ENCODE measurements at places on chromosomes 16 and 17. TPM values are rescaled to one million over a fixed set of nuclear protein-coding genes. Genes with fewer than 3 reads are reported as not detected.

DNA sequence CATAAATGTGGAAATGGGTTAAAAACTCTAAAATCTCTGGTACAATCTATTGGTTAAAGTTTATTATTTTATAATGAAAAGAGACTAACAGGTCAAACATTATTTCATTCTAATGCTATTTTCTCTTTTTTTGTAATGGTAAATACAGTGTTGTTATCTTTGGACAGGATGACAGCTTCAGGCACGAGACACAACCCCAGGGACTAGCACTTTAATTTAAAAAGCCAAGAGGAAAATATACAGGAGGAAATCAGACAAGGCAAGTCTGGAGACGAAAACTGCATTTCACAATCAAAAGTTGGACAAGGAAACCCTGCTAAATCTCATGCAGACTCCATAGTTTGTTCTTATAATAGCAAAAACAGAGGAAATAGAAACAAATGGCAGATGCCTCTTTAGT, 589.1 kb upstream of the CDH8 start:
- no peaks in the 10 kb centered on the region for H3K27me3 ChIP-seq
- H3K4me1 ChIP-seq, result no peaks in the 10 kb centered on the region
- no peak for DNase-seq
- H3K36me3 ChIP-seq, result no peaks in the 10 kb centered on the region

DNA sequence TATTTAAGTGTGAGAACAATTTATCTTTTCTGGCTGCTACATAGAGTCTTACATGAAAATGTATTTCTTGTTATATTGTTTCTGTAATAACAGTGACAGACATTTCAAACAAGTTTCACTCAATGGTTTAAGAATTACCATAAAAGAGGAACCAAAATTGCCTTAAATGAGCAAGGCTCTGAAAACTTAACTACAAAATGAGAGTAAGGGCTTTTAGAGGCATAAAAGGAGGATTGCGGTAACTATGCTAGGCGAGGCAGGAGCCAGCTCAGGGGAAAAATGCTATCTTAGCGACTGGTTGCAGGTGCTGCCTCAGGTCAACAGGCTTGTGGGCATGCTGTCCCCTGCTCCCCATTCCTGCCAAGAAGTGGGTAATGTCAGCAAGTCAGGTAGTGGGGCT, 81.7 kb upstream of the MSI2 start:
- H3K4me3 ChIP-seq, result no peak overlapping the region
- DNase-seq, result no peak
- H3K36me3 ChIP-seq, result no peaks in the 10 kb centered on the region
- H3K27me3 ChIP-seq, result peaks cover 28% of the 10 kb centered on the region

GRCh38 chr16:65757064-65757463, 609.4 kb upstream of the CDH5 start:
- no peak overlapping the region for H3K4me3 ChIP-seq
- no peak for DNase-seq
- no peaks in the 10 kb centered on the region for H3K27me3 ChIP-seq
- H3K27ac ChIP-seq, result no peak overlapping the region
- H3K36me3 ChIP-seq, result no peaks in the 10 kb centered on the region
- H3K4me1 ChIP-seq, result no peaks in the 10 kb centered on the region

DNA sequence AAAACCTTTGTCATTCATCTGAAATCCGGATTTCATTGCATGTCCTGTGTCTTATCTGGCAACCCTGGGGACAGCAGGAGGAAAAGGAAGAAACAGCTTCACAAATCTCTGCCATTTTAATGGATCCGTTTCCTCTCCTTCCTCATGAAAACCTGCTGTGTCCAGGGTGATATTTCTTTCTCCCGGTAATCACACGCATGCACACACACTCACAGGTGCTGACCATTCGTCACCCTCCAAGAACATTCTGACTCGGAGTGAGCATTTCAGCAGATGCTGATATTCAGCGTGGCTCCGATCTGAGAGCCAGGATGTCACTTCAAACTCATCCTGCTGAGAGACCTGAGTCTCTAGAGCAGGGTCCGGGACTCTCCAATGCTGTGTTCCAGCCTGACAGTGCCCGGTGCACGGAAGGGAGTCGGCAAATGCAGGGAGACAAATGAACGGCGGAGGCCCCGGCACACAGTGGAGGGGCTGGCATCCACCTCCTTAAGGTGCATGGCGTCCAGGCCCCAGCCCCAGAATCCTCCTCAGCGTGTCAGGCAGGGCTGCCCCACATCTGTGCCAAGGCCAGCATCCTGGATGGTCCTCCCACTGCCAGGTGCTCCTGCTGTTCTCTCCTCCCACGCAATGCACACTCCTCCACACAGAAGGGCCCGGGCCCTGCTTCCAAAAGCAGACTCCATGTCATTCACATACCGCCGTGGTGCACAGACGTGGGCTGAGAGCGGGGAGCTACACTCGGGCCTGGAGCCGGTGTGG, 70.7 kb downstream of the RBFOX3 start:
- H3K27me3 ChIP-seq, result peaks cover 17% of the 10 kb centered on the region
- H3K36me3 ChIP-seq, result no peaks in the 10 kb centered on the region
- H3K4me1 ChIP-seq, result no peaks in the 10 kb centered on the region

- H3K36me3 ChIP-seq, result no peaks in the 10 kb centered on the region
- no peak overlapping the region for H3K4me3 ChIP-seq
- no peak for DNase-seq
- no peak overlapping the region for H3K27ac ChIP-seq
- H3K27me3 ChIP-seq, result peaks cover 28% of the 10 kb centered on the region
Measured at GRCh38 chr16:85166281-85166680, 54.0 kb upstream of the CIBAR2 start.

DNA sequence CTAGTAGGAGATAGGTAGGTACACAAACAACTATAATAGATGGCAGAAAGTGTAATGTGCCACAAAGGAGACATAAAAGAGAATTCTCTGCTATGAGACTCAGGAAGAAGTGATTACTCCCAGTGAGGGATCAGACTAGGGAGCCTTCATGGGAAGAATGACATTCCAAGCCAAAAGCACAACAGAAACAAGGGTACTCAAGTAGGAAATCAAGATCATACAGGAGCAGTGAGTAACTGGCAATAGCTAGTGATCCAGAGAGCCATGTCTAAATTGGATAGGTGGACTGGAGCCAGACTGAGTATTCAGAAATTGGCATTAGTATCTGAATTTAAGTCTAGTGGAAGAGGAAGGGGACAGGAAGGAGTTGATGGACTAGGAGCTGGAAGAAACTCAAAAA, 10.7 kb downstream of the RFFL start:
- peaks cover 5% of the 10 kb centered on the region for H3K36me3 ChIP-seq
- H3K27me3 ChIP-seq, result no peaks in the 10 kb centered on the region
- no peak for DNase-seq
- no peak overlapping the region for H3K4me3 ChIP-seq
- H3K4me1 ChIP-seq, result peaks cover 68% of the 10 kb centered on the region

DNA sequence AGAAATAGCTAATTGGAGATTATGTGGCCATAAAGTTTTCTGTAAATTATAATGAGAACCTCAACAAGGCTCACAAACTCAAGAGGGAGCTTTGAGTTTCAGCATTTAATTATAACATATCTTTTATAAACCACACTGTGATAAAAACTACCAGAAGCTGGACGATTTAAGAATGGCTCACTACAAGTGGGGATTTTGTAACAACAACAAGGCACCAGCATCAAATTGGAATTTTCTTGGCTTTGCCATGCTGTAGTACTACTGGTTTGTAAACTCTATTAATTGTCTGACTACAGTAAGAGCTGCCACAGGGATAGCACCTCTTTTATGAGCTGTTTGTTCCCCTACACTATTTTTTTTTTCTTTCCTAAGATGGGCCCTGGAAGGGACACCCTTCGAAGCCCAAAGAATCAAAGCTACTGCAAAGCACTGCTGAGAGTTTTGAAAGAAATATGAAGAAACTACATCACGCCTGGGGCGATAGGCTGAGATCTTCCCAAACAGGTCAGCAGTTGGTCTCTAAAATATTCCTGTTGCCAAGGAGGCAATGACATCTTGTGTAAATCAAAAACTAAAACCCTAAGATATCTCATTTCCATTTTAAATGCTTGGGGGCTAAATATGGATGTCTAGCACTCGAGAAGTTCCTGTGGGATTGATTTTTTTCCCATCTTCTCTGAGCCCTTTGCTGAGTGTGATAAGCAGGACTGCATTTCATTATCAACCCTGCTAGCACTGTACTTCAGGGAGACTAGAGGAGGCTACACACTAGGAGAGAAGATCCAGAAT, 40.9 kb downstream of the SKAP1 start:
- peaks cover 33% of the 10 kb centered on the region for H3K36me3 ChIP-seq
- no peak overlapping the region for H3K4me3 ChIP-seq
- DNase-seq, result no peak
- H3K27ac ChIP-seq, result no peak overlapping the region
- H3K4me1 ChIP-seq, result peaks cover 53% of the 10 kb centered on the region

- H3K4me1 ChIP-seq, result no peaks in the 10 kb centered on the region
- DNase-seq, result no peak
- H3K27me3 ChIP-seq, result peaks cover 32% of the 10 kb centered on the region
Measured at GRCh38 chr16:19169082-19169639, 1.1 kb downstream of the SYT17 start.

- peak; percentile 15 for DNase-seq
- no peak overlapping the region for H3K4me3 ChIP-seq
- peaks cover 9% of the 10 kb centered on the region for H3K27me3 ChIP-seq
- H3K36me3 ChIP-seq, result no peaks in the 10 kb centered on the region
- no peaks in the 10 kb centered on the region for H3K4me1 ChIP-seq
Measured at GRCh38 chr16:82603784-82604411, 22.9 kb upstream of the CDH13 start.

DNA sequence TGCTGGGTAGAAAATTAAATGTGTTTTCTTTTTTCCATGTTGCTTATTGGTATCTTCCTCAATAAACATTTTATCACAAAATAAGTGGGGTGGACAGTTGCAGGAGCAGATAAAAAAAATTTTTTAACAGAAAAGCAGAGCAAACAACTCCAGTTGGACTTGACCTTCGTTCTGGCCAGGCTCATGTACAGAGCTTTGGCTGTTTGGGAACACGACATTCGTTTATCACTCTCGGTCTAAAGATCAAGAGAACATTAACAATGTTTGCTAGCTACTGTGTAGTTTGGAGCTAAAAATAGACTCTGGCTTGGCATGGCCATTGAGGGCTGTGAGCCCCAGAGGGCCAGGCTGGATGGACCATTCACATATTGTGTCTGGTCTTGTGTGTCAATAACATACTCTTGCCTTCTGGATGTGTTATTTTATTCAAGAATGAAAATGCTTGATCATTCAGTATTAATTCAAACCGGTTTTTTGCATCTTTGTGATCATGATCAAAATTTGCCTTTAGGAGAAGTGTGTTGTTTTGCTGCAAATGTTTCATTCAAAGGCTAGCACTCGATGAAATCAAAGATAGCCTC, 56.6 kb downstream of the TMEM186 start:
- no peaks in the 10 kb centered on the region for H3K27me3 ChIP-seq
- no peaks in the 10 kb centered on the region for H3K4me1 ChIP-seq

- no peaks in the 10 kb centered on the region for H3K36me3 ChIP-seq
- H3K4me3 ChIP-seq, result no peak overlapping the region
- H3K27me3 ChIP-seq, result peaks cover 42% of the 10 kb centered on the region
Measured at GRCh38 chr16:85879975-85880831, 18.8 kb upstream of the IRF8 start.

- H3K27me3 ChIP-seq, result no peaks in the 10 kb centered on the region
- peaks cover 6% of the 10 kb centered on the region for H3K36me3 ChIP-seq
- no peak overlapping the region for H3K27ac ChIP-seq
- no peak overlapping the region for H3K4me3 ChIP-seq
- DNase-seq, result no peak
Measured at GRCh38 chr17:31286587-31286986, 10.5 kb downstream of the OMG start.

DNA sequence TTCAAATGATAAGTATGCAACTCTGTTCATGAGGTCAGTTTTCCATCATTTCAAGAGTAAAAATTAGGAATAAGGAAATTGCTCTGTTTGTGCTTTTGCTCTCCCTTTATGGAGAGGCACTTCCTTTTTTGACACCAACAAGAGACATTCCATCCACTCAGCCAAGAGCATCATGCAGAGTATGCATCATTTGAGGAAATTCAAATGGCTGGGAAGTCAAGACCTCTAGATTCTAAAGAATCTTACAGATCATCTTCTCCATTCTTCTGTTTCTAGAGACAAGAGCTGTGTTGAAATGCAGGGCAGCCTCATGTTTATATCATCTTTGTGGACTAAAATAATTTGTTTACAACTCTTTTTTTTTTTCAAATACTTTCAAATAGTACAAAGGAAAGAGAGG, 669.4 kb downstream of the CDH11 start:
- no peak overlapping the region for H3K4me3 ChIP-seq
- no peaks in the 10 kb centered on the region for H3K27me3 ChIP-seq
- H3K4me1 ChIP-seq, result no peaks in the 10 kb centered on the region
- no peak for DNase-seq
- no peak overlapping the region for H3K27ac ChIP-seq

DNA sequence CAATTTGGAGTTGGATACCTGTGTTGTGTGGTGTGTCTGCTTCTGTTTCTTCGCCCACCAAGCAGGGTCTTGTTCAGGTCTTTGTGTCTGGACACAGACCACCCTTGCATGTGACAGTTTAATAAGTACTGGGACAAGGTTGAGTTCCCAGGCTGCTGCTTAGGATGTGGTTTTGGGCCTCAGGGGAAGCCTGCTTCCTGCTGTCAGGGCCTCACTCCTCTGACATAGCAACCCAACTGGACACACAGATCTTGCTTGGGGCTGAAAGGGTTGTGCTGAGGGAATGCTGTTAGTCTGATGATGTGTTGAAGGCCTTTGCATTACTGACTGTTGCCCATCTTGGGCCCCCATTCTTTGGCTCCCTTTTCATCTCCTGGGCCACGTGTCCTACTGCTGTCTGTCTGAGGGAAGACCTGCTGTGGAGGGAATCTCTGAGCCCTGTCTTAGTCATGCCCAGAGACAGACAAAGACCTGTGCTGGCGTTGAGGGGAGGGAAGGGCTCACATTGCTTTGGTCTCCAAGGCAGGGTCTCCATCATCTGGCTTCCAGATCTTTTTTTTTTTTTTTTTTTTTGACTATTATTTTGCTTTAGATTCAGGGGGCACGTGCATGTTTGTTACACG, 4.7 kb upstream of the TGFB1I1 start:
- no peak overlapping the region for H3K27ac ChIP-seq
- peaks cover 5% of the 10 kb centered on the region for H3K36me3 ChIP-seq
- DNase-seq, result no peak
- no peak overlapping the region for H3K4me3 ChIP-seq

GPR179 gene
- 0.02 TPM for total RNA-seq

PSKH1 gene
- 11.7 TPM for total RNA-seq

RAPGEFL1 gene
- 4.9 TPM for total RNA-seq

TBC1D28 gene
- total RNA-seq, result not detected

CRYBA1 gene
- not detected for total RNA-seq

CDH5 gene
- not detected for total RNA-seq

DCUN1D3 gene
- total RNA-seq, result 5.9 TPM

G6PC1 gene
- not detected for total RNA-seq

All from activated CD4-positive, alpha-beta memory T cell treated with anti-CD3 and anti-CD28 coated beads for 36 hours (primary cell).